Endothelial cell (in vitro differentiated cells): ENCODE measurements at places on chromosomes 1 and 21.

GRCh38 chr1:146013559-146013922 lies 8.0 kb downstream of the HJV start:
- no peak for DNase-seq

GRCh38 chr1:185969524-185969991 lies 235.4 kb downstream of the HMCN1 start:
- no peak for DNase-seq

- no peak for DNase-seq
Observed at GRCh38 chr1:4986306-4986705, 331.9 kb downstream of the AJAP1 start.

- DNase-seq: no peak
Observed at GRCh38 chr1:79827446-79827845, 820.9 kb upstream of the ADGRL4 start.

DNA sequence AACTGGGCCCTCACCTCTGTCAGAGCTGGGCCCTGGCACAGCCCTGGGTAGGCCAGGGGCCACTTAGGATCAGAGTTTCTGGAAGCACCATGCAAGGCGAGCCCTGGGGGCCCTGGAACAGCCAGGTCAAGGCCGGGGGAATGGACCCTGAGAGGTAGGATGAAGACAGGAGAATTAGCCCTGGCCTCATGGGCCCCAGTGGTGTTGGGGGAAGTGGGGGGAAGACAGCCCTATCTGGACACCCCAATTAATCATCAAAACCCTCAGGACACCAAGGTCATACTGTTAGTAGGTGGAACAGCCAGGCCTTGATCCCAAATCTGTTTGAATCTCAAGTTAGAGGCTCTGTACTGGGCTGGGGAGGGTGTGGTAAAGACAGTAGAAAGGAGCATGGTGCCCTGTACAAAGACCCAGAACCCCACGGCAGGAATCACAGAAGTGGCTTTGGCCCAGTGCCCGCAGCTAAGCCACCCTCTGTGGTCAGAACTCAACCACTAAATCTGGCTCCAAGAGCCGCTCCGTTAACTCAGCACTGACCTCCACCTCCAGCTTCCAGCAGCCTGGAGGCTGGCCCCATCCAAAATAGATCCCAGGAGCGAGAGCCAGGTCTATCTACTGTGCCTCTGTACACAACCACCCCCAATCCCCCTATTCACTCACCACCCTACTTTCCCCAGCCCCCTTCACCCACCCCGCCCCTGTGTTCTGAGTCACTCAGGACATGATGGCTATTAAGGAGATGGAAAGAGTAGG lies 14.0 kb upstream of the TRIM63 start:
- DNase-seq: no peak

DNA sequence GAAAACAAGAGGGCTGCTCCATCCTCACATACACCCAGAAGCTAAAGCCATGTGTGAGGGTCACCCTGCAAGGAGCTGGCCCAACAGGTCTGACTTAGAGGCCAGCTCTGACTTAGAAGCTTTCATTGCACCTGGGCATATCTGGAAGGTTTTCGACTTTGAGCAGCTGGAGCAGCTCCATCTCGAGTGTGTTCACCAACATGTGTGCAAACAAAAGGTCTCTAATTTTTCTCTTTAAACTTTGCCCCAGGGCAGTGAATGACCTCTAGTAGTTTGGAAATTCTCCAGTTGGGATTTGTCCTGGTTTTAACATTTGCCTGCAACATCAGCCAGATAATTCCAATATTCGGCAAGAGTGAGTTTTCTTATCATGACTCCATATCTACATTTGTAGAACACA lies 108.3 kb downstream of the TNR start:
- no peak for DNase-seq

DNA sequence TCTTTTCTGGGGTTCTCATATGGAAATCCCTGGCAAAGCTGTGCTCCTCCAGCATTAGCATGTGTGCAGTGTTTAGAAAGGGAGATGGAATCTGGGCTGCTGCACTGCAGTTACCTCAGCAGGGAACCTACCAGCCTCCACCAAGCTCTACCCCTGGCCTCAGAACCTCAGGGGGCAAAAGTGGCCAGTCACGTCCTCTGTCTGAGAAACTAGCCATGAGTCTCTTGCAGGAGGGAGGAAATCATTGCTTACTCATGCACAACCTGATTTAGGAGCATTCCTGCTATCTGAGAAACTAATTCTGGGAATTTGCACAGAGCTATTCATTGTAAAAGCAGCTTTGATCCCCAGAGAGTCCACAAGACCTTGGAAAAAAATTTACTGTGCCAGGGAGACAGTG lies 80.6 kb upstream of the IPO9 start:
- DNase-seq: no peak

GRCh38 chr1:57674801-57675200 lies 250.9 kb upstream of the DAB1 start:
- no peak for DNase-seq

GRCh38 chr1:246265481-246265880 lies 241.6 kb downstream of the SMYD3 start:
- DNase-seq: no peak

DNA sequence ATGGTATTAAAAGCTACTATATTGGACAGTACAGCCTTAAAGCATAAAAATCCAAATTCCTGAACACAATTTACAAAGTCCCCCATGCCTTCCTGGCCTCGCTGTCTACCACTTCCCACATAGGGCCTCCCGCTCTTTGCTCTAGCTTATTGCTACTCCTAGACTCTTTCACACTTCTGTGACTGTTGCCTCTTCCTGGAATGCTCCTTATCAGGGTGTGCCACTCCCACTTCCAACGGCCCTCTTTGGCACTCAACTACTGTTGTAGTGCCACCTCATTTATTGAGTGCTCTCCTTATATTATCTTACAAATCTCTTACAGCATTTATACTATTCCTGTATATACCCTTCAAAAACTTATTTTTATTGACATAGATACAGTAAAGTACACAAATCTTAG lies 4.8 kb downstream of the SARS1 start:
- DNase-seq: no peak

DNA sequence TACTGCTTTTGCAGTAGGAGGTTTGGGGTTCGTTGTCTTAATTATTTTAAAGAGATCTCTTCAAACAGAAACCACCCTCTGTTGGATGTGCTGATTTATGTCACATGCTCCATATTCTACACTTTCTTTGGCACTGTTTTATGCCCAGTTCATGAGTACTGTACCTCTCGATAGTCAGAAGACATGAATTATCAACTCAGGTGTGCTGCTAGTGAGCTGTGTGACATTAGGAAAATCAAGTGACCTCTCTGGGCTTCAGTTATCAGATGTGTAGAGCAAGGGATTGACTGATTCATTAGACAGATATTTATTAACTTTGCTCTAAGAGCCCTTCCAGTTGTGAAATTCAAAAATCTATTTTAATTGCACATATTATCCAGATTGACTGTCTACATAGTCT lies 2.1 kb upstream of the AHCTF1 start:
- DNase-seq: no peak

DNA sequence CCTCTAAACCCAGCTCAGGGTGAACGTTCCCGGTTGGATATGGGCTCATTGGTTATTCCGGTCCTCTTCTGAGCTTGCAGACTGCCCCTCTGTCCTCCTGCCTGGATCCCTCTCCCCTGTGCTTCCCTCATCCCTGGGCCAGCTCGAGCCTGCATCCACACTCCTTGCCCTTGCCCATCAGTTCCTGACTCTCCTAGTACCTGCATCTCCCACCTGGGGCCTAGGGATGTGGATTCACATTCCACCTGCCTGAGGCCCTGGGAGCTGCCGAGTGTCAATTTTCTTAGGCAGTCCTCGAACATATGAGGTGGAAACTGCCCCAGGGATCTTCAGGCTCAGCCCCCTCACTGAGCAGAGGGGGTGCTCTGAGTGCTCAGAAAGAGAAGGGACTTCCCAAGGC lies 252.2 kb downstream of the GRIK3 start:
- DNase-seq: no peak

DNA sequence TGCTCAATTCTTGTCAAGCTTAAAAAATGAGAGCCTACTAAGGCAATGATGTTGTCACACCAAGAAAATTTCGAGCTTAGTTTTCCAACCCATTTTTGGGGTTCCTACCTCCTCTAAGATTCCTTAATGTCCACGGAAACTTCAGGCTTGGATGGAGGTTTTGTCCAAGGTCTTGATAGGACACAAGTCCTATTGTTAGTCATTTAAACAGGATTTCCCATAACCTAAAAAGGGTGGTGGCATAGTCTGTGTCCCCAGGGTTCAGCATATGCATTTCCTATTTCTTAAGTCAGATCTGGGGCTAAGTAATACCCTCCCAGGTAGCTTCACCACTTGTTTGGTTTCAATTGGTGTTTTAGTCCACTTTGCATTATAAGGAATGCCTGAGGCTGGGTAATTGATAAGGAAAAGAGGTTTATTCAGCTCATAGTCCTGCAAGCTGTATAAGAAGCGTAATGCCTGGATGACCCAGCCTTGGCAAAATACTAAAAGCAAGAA lies 10.9 kb upstream of the PADI2 start:
- DNase-seq: no peak

DNA sequence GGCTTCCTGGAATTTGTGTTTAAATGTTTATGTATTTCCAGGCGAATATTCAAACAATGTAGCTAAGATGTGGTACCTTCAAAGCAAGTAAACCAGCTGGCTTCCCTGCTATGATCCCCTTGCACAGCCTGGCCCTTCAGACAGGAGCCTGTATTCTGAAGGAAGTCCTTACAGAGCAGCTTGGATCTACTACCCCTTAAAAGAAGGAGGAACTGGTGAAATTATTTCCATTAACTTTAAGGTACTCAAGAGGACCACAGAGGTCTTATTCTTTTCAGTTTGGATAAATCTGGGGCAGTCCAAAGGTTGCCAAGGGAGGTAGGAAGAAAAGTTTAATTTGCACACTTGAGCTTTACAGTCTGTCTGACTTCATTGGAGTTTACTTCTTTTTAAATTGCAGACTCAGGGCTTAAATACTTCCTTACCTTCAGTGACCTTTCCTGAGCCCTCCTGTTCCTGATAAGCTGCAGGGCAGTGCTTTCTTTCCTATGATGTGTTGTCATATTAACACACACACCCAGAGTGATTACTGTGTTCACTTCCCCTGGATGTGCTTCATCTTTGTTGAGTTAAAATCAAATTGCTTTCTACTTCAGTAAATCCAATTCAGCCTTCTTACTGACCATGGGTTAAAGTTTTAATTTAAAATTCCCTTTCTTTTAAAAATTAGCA lies 40.5 kb downstream of the DISC1 start:
- DNase-seq: no peak

GRCh38 chr1:184716158-184716557 lies 38.5 kb downstream of the EDEM3 start:
- DNase-seq: no peak

GRCh38 chr1:54017979-54018378 lies at the start of gene LDLRAD1:
Gene LDLRAD1 (minus strand): TSS chr1:54018186. CDS start chr1:54018112, 74 bp downstream.
- DNase-seq: no peak

DNA sequence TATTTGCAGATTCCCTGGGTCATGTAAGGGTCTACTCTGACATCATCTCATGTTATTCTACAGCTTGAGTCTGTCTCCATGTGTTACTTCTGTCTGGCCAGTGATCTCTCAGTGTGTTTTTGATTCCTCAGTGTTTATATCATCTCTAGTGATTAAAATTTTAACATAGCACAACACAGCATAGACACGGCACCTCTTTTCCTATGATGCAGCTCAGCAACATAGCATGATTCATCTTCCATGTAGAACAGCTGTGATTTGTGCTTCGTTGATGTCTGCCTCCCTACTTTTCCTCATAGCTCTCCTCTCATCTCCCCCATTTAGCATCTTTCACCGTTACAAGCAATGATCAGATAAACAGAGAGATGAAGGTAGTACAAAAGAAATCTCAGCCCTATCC lies 163.9 kb upstream of the DPT start:
- no peak for DNase-seq

DNA sequence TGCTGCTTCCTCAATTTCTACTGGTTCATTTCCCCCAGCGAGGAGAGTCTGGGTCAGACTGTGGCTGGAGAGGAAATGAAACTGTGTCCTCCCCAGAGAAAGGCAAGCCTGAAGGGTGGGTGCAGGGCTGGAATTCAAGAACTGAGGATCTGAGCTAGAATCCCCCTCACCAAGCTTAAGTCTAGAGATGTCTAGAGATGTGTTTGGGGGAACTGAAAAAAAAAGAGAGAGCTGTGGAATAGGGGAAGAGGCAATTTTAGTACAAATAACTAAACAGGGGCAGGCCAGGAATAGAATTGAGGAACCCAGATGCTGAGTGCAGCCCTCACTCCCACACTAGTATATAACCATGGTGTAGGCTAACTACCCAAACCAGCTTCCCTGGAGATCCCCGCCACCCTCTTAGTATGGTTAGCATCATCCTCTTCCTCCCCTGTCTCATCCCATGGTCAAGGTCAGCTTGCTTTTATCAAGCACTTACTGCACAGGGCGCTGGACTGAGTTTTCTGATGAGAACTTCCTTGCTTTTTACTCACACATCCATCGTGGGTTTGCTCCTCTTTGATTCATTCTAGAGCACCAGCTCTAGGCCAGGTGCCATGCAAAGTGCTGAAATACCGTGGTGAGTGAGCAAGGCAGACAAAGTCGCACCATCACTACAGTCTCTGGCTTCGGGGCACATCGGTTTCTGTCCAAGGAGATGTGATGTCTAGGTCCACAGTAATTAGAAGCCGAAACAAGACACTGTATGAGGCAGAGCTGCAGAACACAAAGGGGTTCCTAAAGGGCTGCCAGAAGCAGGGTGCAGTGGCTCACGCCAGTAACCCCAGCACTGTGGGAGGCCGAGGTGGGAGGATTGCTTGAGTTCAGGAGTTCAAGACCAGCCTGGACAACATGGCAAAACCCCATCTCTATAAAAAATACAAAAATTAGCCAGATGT lies 112.9 kb upstream of the IPO9 start:
- no peak for DNase-seq

- DNase-seq: no peak
Observed at GRCh38 chr1:184606786-184607185, 147.9 kb downstream of the EDEM3 start.

DNA sequence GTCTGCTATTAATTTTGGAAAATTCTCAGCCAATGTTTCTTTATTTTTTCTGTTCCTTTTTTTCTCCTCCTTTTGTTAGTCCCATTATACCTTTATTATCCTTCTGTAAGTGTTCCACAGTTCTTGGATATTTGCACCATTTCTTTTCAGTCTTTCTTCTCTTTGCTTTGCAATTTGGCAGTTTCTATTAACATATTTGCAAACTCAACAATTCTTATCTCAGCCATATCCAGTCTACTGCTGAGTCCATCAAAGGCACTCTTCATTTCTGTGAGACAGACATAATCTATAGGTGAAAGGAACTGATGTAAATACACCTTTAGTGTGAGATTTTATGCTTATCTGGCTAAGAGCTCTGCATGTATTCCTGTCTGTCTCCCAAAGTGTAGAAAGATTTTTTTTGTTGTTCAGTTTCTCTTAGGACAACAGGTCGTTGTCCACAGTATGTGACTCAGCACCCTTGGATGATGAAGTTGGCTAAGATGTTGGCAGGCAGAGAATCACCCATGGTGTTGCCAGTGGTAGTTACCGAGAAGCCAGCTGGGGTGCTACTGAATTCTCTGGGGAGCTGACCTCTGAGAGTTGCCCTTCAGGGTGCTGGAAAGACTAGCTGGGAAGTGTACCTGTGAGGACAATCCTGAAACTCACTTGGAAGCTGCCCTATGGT lies 38.4 kb downstream of the LEPR start:
- no peak for DNase-seq

GRCh38 chr1:183552891-183553290 lies 37.4 kb downstream of the NCF2 start:
- no peak for DNase-seq
